Stimulated activated CD4-positive, alpha-beta T cell treated with anti-CD3 and anti-CD28 coated beads, TNF-alpha, amount 100 ng/mL, for 1 hour (primary cell): ENCODE measurements at places on chromosomes 7 and 10.

GRCh38 chr10:70668454-70668970 lies 3.8 kb upstream of the ADAMTS14 start:
- DNase-seq: no peak

DNA sequence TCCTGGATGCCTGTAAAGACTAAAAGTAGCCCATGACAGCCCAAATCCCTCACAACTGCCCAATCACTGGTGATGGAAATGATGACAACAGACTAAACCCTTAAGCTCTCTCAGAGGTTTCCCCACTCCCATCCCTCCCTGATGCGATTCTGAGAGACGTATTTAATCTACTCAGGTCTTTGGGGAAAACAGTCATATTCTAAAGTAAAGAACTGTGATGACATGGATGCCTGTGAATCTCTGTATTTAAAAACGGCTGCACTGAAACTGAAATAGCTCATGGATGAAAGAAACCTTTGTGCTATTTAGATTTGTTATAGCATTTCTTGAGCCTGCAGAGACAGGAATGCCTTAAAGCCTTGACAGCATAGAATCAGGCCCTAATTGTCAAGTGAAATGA lies 28.5 kb downstream of the VPS41 start:
- DNase-seq: no peak

- DNase-seq: no peak
Measured at GRCh38 chr7:123599766-123600165, 1.9 kb upstream of the ASB15 start.

- DNase-seq: no peak
Measured at GRCh38 chr7:126685018-126685573, 567.6 kb downstream of the GRM8 start.

DNA sequence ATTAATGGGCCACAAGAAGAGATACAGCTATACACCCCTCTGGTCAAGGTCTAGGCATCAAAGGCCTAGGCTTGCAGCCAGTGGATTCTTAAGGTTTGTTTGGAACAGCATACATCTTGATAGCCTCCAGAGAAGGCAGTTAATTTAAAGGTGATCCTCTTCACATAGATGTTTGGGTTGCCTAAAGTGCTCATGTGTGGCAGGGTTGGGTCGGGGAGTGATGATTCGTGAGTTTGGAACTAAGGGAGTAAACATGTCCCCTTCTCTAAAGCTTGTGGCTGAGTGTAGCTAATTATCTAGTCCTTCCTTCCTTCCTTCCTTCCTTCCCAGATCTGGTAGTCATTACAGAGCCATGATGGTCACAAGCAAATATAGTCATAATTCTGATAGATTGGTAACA lies 12.4 kb downstream of the PCLO start:
- no peak for DNase-seq

DNA sequence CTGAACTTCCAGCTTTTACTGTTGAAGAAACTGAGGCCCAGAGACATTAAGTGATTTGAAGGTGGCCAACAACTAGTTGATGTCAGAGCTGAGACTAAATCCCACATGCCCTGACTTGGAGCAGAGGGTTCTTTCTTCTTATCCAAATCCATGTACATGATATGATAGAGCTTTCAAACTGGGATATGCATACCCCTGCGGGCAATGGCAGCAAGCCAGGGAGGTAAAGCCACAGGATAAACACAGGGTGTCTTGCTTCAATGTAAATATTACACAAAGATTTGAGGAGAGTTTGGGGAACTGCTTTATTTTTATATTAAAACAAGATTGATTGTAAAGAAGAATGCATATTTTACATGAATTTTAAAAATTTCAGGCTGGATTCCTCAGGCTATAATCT lies 2.3 kb upstream of the LRRC72 start:
- no peak for DNase-seq

DNA sequence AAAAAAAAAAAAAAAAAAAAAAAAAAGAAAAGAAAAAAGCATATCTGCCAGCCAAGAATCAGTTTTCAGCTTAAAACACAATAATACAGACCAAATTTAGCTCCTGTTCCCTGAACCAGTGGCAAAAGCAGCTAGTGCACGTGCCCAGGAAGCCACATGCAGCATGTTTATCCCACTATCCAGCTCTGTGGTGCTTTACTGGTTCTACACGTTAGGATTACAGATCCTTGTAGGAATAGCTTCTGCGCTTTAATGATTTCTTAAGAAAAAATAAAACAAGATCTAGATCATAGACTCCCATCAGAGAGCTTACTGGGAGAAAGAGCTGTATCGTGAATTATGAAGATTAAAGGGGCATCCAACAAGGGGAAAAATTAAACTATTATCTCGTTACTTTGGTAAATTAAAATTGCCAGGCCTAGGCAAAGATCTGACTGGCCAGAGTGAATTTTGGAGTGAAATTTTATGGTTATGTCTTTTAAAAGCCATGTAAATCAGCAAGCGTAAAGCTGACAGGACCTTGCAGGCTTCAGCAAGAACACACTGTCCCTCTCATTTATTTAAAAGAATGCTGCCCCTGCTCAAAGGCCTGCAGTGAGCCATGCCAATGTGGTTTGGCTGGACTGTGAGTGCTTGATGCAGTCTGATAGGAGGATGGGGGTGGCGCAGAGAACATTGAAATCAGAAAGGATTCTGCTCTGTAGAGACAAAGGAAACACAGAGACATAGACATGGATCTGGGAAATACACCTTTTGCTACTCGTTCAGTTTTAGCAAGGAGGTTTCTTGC lies 177.3 kb upstream of the PHYHIPL start:
- no peak for DNase-seq

DNA sequence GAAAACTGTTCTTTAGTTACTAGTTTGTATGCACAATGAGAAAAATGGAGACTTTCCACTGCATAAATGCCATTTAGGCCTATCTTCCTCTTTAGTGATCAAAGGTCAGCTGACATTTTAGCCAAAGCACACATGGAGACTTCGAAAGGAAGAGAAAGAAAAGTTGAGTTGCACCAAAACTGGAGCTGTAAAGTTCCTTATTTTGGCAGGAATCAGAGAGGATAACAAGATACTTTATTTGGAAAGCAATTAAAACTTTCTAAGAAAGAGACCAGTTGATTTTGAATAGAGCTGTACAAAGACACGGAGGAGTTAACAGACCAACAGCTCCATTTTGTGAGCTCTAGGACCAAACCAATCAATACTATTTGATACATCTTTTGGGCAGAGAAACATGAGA lies 14.2 kb downstream of the ENTPD7 start:
- no peak for DNase-seq

- no peak for DNase-seq
Measured at GRCh38 chr10:95261926-95262325, 28.9 kb downstream of the PDLIM1 start.

- no peak for DNase-seq
Measured at GRCh38 chr7:15938115-15938514, 251.6 kb upstream of the MEOX2 start.

DNA sequence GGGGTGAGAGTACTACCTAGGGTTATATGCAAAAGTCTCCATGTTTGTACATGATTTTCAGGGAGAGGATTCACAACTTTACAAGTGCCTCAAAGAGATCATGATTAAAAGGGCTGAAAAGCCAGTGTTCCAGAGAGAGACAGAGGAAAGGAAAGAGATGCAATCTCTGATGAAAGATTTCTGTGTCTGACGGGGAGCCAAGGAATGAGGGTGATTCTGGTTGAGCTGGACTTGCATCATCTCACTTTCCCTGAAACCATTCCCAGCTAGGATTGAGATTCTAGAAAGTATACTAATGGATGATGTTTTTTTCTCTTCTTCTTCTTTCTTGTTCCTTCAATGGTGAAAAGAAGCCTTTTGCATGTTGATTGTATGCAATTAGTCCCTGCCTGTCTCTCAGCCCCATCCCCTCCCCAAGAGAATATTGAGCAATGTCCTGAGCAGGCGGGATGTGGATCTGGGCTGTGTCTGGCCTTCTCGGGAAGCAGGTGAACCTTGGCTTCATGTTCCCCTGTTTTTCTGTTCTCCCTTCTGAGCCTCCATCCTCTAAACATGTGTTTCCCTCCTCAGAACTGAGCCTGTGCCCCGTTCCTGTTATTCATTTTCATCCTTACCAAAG lies 186.1 kb downstream of the ZNF365 start:
- no peak for DNase-seq

DNA sequence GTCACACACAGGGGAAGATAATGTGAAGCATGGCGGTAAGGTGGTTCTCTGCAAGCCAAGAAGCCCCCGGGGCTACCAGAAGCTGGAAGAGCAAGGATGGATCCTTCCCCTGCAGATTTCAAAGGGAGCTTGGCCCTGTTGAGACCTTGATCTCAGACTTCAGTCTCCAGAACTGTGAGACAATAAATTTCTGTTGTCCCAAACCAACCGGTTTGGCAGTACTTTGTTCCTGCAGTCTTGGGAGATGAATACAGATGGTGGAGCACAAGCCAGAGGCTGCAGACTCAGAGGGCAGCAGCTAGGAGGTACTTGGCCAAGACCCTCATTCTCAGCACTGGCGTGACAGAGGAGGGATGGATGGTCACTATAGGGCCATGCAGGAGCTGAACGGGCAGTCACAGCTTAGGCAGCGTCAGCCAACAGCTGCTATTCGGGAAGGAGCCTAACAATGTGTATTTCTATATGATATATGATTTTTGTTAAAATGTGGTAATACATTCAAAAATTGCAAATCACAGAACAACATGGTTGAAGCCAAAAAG lies 387.3 kb downstream of the TNS3 start:
- DNase-seq: no peak

DNA sequence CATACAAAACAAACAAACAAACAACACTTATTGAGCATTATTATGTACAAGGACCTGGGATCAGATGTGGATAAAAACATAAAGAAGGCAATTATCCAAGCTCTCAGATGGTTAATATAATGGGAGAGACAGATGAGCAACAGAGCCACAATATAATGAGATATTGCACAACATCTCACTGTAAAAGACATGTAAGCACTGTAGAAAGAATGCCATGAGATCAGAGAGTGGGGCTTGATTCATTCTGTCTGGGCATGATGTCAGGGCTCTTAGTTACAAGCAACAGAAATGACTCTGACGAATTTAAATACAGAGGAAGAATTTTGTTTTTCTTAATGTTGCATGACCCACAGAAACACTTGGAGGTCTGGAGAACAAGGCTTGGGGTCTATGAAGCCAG lies 164.7 kb upstream of the PLXDC2 start:
- DNase-seq: no peak
